ENCODE measurements at places on chromosomes 3 and 15.
A peak's percentile ranks its signal among the peaks of the same experiment; 100 is the strongest.

- DNase-seq = no peak
Measured at GRCh38 chr15:60154764-60155325, 150.7 kb downstream of the FOXB1 start.

DNA sequence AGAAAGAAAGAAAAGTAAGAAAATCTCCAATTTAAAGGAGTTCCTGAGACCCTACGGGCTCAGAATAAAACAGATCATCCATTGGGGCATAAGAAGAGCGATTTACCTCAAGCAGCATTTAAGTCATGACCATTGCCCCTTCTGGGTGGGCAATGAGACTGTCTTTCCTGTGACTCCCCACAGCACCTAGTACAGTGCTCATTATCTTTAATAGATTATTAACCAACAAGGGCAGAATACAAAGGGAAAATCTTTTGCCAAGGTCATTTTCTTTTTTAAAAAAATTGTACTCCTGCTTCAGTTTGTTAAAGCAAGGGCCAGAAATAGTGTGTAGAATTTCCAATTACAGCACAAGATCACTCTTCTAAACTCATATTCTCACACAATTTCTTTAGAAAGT lies 443.3 kb upstream of the AGTR1 start:
- DNase-seq = no peak

DNA sequence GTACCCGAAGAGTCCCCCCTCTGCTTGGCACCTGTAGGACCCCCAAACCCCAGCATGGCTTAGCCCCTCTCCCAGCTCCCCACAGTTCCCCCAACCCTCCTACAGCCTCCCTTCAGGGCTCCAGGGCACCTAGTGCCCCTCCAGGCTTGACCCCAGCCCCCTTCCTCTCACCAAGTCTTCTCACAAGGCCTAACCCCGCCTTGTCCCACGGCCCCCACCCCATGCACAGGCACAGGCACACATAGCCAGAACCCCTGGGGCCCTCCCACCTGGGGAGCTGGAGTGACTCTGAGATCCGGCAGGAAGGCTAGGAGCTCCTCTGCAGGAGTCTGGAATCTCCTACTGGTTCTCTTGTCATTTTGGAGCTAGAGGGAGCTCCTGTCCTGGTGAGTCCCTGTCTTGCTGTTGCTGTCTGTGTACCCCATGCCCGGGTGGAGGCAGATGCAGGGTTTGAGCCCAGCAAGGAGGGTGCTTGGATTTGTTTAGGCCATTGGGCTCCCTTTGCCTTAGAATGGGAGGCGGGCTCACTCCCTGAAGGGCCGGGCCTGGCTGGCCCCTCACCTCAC lies 39.6 kb downstream of the KLF13 start:
- DNase-seq = peak; percentile 73

DNA sequence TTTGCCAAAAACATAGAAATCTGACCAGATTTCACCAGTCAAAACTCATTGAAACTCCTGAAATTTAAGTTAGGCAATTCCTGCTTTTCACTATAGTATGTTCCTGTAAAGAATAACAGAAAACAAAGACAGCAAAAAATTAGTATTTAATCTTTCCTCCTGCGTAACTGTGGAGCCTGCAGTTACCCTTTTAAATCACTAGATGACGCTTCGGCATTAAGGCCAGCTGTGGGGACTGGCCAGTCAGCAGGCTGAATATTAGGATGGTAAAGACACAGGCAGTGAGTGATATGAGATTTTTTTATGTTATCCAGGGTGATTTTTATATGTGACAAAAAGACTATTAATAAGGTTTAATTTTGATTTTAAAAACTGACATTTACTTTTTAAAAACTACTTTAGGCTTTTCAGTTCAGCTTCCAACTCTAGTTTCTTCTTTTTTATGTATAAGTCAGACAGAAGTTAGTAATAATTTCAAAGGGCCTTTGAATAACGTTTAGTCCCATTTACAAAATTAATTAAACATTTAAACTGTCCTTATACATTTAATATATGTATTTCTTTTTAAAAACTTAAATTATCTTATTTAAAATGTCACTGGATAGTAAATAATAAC lies 165.1 kb downstream of the PPM1L start:
- peak; percentile 59 for DNase-seq

DNA sequence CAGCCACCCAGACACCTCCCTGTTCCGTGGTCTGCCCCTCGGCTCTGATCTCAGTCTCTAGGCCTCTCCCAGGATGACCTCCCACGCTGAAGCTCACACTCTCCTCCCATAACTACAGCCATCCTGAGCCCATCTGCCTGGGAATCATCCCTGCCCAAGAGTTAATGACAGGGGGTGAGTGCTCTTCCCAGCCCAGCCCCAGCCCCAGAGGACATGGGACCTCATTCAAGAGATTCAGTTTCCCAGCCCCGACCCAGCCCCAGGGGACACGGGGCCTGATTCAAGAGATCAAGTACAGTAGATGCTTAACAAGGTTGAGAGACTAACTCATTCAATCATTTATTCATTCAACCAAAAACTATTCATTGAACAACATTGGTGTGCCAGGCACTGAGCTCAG lies 272.0 kb downstream of the XXYLT1 start:
- DNase-seq = no peak

GRCh38 chr3:140953028-140953960 lies 11.7 kb downstream of the SLC25A36 start:
- DNase-seq = peak; percentile 25

DNA sequence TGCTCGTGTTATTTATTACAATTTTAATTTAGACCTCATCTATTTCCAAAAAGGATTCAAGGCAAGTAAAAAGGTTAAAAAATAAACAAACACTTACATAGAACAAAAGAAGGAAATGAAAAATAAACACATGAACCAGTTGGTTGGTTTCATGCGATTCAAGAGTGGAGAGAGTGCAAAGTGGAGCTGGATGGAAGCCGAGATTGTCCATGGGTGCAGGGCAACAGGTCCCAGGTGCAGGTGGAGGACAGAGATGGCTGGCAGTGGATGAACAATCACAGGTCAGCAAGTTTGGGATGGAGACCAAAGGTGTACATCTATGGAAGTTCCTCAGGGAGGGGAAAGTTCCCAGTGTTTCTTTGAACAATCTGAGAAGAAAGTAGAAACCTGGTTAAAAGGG lies 11.6 kb upstream of the SEMA5B start:
- peak; percentile 83 for DNase-seq

DNA sequence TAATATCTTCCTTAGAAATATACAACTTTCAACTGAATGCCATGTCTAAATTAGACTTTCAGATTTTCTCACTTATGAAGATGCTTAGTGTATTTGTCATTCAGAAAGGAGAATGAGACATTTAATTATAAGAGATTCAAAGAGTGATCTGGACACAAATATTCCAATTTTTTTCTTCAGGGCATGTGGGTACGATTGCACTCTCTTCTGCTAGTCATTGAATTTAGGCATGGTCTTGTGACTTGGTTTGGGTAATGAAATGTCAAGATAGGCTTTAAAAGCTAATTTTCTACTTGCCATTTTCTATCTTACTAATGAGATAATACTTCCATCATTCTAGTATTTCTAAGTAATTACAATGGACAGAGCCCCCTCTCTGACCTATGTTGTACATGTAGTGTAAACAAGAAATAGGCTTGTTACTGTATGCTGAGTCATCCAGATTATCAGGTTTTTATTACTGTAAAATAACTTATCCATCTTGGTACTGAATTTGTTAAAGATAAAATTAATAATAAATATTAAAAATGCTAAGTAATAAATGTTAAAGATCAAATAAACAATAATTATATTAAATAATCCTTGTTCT lies 770.8 kb upstream of the BCHE start:
- peak; percentile 21 for DNase-seq

DNA sequence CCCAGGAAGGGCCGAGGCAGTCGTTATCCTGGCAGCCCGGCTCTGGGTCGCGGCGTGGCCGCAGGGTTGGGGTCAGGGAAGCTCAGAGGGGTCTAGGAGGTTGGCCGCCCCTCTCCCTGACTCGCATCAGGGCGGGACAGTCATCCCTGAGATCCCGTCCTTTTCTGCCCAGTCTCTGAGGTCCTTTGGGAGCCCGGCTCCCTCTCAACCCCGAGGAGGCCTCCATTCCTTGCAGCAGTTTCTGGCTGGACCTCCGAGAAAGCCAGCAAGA lies 495 bp downstream of the HYAL2 start:
- no peak for DNase-seq

DNA sequence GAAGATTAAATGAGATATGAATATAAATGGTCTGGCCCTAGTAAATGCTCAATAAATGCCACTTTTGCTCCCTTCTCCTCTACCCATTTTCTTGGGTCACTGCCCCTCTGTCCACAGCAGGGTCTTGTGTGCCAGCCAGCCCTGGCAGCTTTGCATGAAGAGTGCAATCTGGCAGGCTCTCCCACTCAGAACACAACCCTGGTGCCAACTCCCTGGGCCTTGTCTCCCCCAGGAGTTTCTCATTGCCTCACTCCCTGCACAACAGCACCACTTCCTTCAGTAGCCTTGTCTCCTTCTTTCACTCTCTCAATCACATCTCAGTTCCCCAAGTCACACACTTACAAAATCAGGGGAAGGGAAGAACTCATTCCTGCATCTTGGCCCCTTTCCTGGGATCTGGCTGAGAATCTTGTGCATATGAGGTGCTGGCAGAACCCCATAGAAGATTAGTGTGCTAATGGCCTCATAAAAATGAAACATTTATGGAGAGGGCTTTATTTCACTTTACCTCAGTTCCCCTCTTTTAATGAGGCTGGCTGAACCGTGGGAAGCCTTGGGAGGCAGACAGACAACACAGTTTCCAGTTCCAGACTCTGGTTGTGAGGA lies 445.9 kb upstream of the PROK2 start:
- DNase-seq = no peak

- no peak for DNase-seq
Measured at GRCh38 chr3:102182162-102182561, 252.7 kb upstream of the ZPLD1 start.

DNA sequence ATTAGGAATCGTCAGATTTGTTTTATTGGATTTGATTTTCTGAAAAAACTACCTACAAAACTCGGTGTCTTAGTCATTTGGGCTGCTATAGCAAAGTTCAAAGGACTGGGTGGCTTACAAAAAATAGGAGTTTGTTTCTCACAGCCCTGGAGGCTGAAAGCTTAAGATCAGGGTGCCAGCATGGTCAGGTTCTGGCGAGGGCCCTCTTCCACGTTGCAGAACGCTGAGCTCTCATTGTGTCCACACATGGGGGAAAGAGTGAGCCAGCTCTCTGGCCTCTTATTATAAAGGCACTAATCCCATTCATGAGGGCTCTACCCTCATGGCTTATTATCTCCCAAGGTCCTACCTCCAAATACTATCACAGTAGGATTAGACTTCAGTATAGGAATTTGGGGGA lies 40.6 kb upstream of the MRPS22 start:
- DNase-seq = no peak

DNA sequence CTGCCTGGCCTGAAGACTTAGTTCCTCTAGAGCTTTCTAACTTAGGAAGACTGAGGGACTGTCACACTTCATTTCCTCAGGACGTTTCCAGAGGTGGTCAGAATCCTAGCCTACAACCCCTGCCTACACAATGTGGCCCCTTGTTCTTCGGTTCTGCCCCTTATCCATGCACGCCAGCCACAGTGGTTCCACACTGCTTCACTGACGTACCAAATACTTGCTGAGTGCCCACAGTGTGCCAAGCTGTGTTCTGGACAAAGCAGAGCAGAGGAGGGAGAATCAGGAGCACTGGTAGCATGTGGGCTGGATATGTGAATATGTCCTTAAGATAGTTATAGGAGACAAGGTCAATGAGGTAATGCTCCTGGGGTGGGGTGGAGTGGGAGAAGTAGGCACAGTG lies 70.5 kb upstream of the SAMMSON start:
- DNase-seq = no peak

- peak; percentile 30 for DNase-seq
Measured at GRCh38 chr3:55818485-55818884, 331.4 kb upstream of the WNT5A start.

GRCh38 chr3:138768125-138768524 lies 66.6 kb downstream of the PIK3CB start:
- DNase-seq = peak; percentile 4

DNA sequence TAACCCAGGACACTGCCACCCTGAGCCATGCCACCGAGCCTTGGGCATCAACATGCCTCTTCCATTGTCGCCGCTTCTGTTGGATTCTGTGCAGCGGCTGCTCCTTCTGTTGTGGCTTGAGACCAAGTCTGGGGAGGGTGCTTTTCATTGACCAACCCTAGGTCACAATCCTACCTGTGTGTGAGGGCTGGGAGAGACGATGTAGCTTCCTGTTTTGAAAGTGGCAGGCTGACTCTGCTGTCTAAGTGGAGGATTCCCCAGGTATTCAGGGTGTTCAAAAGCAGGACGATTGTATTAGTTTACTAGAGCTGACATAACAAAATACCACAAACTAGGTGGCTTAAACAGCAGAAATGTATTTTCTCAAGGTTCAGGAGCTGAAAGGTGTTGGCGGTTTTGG lies 13.0 kb upstream of the ACAP2 start:
- no peak for DNase-seq

DNA sequence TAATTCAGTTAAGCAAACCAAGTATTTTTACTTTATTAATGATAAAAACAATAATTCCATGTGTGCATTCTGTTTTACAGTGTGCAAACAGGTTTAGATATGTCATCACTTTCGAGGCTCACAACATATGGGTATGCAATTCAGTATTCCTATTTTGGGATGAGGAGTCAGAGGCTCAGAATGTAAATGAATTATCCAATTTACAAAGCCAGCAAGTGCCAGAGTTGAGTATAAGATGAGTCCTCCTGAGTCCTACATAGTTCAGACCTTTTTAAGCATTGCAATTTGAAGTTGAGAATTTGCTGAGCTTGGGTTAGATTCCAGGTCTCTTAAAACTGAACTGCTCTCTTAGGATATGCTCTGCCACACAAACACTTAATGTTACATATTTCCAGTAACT lies 424.2 kb upstream of the ROBO2 start:
- no peak for DNase-seq

- DNase-seq = no peak
Measured at GRCh38 chr3:80334534-80334933, 566.7 kb upstream of the ROBO1 start.

Measured in NCI-H69 (cell line).